CD4-positive, alpha-beta T cell treated with Interleukin-15 for 4 hours (primary cell): ENCODE measurements at places on chromosomes 1 and 21.
A peak's percentile ranks its signal among the peaks of the same experiment; 100 is the strongest.

DNA sequence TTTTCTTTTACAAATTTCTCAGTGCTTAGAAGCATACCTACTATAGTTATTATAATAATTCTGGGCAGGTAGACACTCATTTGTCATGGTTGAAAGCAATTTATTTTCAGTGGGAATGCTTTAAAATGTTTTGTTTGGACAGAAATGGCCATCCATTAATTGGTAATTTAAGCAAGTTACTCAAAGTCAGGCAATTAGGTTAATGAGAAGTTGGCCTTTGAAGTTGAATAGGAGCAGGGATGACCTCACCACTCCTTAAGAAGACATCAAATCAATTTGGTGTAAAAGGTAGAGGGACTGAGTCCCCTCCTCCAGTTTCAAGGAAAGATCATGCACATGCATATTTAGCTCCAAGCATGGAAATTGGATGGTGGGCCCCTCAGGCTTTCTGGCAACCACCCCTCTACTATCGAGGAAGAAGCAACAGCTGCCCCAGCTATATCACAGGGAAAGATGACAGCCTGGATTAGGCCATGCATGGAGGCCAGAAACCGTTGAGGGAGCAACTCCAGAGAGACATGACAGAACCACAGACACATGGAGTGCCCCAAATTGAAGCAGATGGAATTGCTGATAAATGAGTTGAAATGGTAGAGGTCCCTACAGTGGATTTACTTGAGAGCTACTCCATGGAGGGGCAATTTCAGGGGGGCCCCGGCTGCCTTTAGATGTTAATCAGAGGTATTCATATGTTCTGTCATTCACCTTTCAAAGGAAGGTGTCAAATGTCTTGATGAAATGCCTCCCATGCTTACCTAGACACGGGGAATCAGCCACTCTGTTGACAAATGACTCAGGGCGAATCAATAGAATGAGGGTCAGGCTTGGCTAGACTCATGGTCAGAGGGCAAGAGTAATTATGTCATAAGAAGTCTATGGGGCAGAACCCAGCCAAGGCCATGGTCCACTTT, 26.7 kb downstream of the HLX start:
- DNase-seq = no peak

- DNase-seq = no peak
These were observed 15.4 kb downstream of the EFNA3 start for GRCh38 chr1:155093911-155094621.

- DNase-seq = no peak
These were observed 312.5 kb upstream of the DUSP10 start for GRCh38 chr1:222054416-222054815.

GRCh38 chr1:52674497-52675384, 23.4 kb downstream of the COA7 start:
- DNase-seq = peak; percentile 9

- no peak for DNase-seq
These were observed 892.6 kb downstream of the KCNT2 start for GRCh38 chr1:195715652-195716051.

DNA sequence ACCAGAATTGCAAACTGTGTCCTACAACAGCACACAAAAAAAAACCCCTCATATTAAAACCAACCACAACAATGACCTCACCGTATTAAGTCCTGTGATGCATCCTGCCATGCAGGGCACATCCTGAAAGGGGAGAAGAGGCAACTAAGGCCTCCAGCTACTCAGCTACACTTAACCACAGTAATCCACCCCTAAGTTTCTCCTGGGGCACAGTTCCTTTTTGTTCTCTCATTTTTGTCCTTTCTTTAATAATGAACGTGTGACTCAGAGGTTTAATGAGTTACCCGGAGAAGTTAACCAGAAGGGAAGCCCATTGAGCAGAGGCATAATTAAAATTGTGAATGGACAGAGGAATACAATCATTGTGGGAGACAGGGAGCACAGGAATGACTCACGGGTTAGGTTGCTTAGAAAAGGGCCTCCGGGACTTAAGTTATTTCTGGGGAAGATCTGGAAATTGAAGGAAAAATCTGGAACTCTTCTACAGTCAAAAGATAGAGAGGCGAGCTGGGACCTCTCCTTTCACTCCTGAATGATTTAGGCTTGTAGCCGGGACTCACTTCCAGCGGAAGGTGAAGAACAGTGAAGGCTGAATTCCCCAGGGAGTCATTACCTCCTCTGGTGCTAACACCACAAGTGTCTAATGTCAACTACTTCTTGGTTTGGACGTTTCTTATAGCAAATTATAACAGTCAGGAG, 36.9 kb upstream of the HIVEP3 start:
- no peak for DNase-seq

DNA sequence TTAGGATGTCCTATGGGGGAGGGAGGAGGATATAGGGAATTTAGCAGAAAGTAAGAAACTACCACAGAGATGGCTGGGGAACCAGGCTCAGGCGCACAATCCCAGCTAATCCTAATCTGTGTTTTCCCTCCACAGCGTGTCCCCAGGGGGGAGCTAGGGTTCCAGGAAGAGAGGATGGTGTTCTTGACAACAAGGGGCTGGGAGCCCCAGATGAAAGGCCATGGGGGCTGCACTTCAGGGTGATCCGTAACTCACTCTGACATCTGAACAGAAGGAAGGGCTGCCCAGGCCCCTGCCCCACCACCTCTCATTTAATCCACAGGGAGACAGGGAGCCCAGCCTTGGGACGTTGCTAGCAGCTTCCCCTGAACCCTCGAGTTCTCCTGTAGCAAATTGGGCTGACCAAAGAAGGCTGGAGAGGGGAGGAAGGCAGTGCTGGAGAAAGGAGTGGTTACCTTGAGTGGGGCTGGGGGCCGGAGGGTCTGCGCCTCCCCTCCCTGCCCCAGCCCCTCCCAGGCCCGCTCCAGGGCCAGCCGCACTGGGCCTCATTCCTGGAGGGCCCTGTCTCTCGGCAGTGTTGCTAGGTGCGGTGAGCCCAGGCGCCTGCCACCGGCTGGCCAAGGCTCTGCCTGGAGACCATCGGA, 131.7 kb downstream of the TMEM53 start:
- DNase-seq = no peak

DNA sequence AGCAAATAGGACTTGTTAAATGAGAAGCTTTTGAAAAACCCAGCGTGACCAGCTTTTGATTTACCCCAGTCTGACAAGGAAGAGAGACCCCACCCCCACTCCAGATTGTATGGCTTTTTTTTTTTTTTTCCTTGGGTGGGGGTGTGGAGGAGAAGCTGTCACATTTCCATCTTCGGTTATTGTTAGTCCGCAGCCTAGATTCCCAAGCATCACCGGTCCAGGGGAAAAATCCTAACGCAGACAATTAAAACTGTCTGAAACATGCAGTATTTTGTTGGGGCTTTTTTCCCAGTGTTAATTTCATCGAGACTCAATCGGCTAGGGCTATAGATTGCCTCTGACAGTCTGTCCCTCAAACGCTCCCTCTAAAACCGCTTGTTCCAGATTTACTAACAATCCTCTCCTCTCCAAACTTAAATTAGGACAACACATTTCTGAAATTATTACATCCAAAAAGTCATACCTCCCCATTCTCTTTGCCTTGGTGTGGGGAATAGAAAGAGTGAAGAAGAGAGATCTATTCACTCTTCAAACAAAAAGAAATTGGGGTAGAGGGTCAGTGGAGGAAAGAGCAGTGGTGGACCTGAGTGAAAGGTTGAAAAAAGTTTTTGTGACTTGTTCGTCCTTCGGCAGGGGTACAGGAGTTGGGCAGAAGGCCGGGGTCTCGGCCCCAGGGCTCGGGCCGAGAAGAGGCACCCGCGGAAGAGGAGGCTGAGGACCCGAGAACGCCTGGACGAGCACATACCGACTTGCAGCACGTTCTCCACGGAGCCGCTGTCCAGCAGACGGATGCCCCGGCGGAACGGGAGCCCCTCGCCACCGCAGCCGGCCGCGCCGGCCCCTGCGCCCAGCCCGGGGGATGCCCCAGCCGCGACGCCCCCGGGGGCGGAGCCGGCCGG, 1.1 kb downstream of the ZSWIM5 start:
- no peak for DNase-seq

GRCh38 chr1:184986250-184986649, 11.9 kb upstream of the NIBAN1 start:
- no peak for DNase-seq

- DNase-seq = no peak
These were observed 153.2 kb downstream of the VPS13D start for GRCh38 chr1:12383001-12383400.

DNA sequence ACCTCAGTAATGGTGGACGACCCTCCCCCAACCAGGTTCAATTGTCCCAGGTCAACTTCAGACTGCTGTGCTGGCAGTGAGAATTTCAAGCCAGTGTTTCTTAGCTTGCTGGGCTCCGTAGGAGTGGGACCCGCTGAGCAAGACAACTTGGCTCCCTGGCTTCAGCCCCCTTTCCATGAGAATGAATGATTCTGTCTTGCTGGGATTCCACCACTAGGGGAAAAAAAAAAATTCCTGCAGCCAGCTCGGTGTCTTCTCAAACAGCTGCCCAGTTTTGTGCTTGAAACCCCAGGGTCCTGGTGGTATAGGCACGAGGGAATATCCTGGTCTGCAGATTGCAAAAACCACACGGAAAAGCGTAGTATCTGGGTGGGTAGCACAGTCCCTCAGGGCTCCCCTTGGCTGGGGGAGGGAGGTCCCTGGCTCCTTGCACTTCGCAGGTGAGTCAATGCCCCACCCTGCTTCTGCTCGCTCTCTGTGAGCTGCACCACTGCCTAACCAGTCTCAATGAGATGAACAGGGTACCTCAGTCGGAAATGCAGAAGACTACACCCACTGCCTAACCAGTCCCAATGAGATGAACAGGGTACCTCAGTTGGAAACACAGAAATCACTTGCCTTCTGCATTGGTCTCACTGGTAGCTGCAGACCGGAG, 41.5 kb downstream of the GBP6 start:
- no peak for DNase-seq

DNA sequence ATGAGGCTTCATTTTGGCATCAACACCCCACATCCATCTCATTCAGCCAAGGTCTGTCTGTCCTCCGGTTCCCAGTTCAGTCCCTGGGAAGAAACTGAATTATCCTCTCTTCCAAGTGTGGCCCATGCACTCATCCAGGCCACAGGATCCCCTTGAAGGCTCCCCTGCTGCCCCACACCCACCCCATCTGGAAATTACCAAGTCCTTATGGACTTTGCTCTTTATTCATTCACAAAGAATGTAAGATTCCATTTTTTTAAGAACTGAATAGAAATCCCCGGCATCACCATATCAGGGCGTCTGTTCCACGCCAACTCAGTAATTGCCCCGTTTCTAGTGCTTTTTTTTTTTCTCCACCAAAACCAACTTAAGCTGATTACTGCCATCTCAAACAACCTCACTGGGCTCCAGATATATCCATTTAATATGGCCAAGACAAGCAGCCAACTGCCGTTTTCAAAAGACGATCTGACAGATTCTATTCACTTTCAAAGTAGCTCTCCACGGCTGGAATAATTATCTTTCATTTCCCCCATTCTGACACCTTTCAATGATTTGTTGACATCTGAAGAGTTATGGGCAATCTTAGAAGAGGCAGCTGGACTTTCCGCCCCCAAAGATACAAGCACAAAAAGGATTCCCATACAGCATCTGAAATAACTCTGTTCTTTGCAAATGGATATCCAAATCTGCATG, 55.9 kb downstream of the OLIG1 start:
- no peak for DNase-seq

- DNase-seq = no peak
These were observed 10.8 kb downstream of the CCDC17 start for GRCh38 chr1:45612941-45613579.

- DNase-seq = no peak
These were observed 40.5 kb upstream of the NEK2 start for GRCh38 chr1:211715971-211716370.

DNA sequence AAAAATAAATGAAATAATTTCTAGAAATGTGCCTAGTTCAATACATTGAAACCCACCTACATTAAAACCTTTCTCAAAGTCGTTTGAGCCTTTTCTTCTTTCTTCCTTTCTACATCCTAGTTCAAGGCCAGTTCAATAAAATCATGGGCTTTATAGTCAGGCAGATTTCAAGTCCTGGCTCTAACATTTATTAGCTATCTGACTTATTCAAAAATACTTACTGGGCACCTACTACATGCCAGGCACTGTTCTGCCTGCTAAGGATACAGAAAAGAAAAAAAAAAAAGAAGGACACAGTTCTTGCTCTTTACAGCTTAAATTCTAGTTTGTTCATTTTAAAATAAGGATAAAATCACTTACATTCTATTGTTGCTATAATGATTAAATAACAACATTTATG, 134.2 kb upstream of the FGGY start:
- no peak for DNase-seq

DNA sequence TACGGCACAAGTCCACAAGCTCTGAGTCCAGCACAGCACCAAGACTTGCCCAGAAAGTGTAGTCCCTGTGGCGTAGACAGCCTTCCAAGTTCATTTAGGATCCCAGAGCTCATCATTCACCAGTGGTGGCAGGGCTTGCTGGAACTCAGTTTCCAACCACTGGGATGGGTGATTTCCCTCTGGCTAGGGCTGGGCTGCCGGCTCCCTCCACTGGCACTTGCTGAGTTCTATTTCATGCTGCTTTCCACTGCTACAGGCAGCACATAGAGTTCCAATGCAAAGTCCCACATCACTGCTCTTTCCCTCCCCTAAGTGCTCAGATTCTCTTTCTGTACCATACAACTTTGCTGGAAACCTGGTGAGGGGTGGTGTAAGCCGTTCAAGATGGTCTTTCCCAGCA, 510.3 kb upstream of the TMPRSS15 start:
- no peak for DNase-seq

DNA sequence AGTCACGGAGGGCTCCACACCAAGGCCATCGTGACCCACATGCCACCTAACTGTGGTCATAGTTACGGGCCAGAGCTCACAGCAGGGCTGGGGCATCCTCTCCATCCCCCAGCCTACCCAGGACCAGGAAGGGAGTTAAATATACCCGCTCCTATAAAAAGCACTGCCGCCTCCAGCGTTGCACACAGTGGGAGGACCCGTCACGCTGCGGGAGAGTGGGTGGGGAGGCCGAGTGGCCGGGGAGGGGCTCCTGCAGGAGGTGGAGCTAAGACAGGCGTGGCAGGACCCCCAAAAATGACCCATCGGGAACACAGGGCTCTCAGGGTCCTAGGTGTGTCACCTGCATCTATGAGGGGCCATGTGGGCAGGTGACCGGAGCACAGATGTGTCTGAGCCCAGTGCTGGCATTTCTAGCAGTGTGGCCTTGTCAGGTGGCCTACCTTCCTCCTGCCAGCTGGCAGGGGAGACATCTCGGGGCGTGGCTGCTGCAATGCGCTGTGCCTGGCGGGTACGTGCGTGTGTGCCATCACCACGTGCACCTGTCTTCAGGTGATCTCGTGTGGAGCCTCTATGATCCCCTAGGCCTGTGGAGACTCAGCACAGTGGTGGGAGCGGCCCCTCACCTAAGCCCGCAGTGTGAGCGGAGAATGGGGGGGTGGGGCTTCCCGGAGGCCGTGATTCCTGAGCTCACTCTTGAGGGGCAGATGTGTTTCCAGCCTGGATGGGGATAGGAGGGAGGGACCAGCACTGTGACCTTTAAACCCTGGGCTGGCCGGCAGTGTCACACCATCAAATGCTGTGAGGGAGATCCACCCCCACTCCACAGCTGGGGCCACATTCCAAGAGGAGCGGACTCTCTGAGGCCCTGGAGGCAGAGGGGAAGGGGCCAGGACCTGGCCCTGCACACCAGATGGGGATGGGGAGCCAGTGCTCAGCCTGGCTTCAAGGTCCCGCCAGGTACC, 17.7 kb downstream of the AGRN start:
- no peak for DNase-seq
